ENCODE measurements at places on chromosomes 7 and 10.

DNA sequence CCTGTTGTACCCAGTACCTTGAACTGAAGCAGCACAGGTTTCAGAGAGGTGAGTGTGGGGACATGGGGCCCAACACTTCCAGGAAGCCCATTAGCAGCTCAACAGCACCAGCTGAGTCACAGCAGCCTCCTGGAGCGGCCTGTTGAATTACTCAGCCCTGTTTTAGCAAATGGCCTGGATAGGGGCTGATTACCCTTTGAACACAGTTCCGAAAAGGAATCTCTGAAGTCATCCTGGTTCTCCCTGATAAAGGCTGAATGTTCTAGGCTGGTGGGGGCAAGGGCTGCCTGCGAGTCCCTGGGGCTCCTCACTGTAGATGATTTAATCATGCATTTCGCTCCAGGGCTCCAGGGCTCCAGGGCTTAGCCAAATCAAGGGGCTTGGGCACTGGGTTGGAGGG, 287.5 kb downstream of the GRID1 start:
- DNase-seq, result no peak

DNA sequence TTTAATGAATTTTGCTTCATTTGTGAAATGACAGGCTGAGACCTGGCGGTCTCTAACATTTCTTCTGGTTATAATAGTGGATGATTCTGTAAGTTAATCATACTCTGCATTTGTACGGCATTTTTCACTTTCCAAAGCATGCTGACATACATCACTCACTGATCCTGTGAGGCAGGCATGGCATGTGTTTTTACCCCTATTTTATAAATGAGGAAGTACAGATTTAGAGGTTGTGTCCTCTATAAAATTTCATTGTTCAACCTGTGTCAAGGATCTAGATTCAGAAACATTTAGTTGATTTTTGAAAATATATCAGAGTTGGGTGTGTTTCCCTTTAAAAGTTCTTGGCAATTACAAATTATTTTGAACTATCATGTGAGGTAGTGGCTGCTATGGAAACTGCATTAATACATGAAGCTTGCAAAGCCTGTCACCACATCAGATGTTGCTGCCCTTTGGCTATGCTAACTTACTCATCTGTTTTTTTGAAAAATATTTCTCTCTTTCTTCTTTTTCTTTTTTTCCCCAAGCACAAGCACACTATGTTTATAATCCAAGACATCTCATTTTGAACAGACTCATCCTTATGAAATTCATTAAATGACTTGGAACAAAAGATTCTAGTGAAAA, 172.7 kb downstream of the GNAI1 start:
- no peak for DNase-seq

DNA sequence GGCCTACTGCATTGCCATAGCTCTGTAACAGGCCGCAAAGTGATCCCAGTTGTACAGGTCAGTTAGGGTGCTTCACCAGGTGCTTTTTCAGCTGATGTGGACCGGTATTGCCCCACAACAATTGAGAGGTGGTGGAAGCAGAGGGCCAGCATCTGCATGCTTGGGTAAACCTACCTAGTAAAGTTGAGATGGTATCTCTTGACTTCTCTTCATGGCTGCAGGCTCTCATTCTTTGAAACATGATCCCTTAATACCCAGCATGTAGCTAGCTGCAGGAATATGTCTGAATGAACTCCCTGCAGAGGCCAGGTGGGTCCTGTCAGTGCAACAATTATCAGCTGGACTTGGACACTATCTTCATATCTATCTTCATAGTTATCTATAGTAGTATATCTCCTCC, 60.7 kb upstream of the CCDC6 start:
- DNase-seq, result no peak

DNA sequence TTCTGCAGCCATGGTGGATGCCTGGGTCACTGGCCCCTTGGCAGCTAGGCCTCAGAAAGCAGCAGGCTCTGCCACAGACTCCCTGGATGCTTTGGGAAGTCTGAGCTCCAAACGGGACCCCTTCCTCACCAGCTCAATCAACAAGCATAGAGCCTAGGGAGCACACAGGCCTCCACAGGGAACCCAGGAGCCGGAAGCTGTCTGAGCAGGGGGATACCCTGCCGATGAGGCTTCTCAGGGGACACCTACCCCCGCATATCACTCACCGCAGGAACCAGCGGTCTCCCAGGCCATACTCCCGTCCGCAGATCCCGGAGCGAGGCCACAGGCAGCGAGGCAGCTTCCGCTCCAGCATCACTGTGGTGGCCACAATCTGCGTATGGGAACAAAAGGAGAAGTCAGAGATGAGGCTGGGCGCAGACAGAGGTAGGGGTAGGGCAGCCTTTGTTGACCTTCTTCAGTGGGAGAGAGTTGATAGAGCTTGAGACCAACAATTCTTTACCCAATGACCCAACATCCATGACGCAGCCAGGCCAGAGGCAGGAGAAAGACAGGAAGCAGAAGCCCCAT, 13.4 kb downstream of the TRPV6 start:
- DNase-seq, result no peak

- no peak for DNase-seq
Observed at GRCh38 chr10:132486539-132487121, 51.0 kb upstream of the INPP5A start.

- no peak for DNase-seq
Observed at GRCh38 chr7:3712841-3713240, 411.8 kb downstream of the SDK1 start.

DNA sequence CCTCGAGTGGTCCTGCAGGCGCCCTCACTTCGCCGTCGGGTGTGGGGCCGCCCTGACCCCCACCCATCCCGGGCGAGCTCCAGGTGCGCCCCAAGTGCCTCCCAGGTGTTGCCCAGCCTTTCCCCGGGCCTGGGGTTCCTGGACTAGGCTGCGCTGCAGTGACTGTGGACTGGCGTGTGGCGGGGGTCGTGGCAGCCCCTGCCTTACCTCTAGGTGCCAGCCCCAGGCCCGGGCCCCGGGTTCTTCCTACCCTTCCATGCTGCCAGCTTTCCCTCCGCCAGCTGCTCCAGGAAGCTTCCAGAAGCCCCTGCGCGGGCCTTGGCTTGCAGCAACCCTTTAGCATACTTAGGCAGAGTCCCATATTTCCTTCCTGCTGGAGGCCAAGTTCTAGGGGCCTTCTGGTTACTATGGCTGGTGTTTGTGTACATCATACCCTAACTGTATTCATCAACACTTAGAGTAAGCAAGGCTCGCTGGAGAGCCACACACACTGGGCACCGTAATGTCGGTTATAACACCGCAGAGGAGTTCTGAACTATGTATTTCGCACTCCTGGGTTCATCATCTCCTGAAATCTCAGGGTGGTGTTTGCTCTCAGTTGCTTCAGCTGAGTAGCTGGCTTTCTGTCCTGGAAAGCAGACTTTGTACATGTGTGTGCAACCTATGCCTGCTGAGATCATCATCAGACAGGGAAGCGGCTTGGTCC, 471 bp downstream of the MGMT start:
- peak; percentile 50 for DNase-seq

DNA sequence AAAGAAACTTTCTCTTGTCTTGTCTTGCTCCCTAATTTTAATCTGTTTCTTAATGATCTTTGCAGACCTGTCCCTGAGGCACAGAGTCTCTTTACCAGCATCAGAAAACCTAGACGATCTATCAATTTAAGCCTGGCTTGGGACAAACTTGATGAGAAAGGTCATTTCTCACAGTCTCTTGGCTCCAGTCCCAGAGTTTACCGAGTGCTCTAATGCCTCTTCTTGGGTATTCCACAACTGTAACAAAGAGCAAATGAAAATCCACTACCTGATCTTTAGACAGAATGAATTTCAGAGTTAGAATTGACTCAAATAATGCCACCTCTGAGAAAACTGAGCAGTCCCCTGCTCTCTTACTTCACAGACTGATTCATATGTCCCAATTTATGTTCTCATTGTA, 106.4 kb upstream of the DNAJB12 start:
- DNase-seq, result peak; percentile 24

GRCh38 chr10:109971634-109972033, 36.1 kb upstream of the ADD3 start:
- no peak for DNase-seq

DNA sequence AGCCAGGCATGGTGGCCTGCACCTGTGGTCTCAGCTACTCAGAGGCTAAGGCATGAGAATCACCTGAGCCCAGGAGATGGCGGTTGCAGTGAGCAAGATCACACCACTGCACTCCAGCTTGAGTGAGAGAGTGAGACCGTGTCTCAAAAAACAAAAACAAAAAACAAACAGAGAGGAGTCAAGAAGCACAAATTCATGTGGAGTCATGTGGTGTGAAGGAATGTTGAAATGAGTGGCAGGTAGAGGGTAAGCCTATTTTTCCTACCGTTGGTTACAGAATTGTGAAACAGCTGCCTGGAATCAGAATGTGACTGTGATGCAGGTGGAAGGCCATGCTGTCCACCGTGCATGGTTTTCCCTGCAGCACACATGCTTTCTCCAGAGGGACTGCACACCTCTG, 23.7 kb upstream of the NUB1 start:
- no peak for DNase-seq

DNA sequence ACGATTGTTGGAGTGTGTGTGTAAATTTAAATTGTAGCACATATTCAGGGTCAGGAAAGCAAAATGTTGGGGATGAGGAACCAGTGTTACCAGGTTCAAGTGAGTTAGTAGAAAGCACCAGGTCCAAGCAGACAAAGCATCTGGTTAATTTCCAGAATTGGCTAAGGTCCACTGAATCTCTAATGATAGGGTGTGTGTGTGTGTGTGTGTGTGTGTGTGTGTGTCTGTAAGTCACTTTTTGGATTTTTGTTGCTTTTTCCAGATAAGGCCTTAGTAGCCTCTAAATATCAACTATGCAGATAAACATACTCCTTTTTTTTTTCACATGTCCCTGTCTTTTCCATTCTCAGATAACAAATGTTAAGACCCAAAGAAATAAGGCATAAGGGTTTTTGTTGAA, 36.6 kb upstream of the FMC1 start:
- no peak for DNase-seq

DNA sequence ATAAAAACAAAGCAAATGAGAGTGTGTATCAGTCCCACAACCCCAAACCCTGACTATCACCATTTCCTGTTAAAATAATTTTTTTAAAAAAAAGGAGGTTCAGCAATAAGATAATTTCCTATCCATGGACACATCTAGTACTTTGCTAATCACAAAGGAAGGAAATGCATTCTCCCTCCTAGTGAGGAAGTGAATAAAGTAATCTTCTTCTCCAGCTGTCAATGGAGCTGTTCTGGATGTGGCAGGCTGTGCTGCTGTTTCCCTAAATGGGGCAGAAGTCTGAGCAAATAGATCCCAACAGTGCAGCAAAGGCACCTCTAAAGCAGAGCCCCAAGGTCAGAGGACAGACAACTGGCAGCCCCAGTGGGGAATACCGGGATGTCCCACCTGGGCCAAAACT, 540.0 kb downstream of the KCNMA1 start:
- DNase-seq, result no peak

- DNase-seq, result no peak
Observed at GRCh38 chr7:156836443-156836842, 56.5 kb downstream of the LMBR1 start.

GRCh38 chr10:102407425-102408130, 11.0 kb downstream of the PSD start:
- no peak for DNase-seq

DNA sequence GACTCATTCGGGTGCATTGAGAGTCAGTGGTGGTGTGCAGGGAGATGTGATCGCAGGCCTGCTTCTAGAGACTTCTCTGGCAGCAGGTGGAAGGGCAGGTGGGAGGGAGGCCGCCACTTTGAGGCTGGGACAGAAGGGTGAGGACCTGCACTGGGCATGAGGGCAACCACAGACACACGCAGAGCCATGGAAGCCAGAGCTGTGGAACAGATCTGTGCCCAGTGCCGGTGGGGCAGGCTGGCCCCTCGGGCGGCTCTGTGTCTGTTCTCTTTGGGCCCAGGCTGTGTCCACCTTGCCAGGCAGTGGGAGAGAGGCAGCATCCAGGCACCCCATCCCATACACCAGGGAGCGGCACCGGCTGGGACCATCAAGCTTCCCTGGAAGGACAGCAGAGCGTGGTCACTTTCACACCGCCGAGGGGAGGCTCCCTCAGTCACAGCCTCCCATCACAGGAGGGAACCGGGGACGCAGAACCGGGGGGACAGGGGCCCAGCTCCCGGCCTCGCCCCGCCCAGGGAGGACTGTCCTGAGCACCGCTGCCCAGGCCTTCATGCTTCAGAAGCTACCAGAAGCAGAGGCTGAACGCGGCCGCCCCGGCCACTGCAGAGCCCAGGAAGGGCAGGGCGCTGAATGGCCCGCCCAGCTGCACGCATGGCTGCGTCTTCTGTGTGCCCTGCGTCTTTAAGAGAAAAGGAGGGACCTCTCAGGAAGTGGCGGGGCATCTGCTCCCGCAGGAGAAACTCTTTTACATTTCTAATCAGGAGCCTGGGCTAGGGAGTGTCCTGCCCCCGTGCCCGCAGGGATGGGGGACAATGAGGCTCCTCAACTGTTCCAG, 32.1 kb downstream of the EN2 start:
- DNase-seq, result peak; percentile 62

GRCh38 chr7:24836084-24836483, 78.8 kb upstream of the GSDME start:
- no peak for DNase-seq

GRCh38 chr10:49749556-49750491, 12.3 kb downstream of the OGDHL start:
- no peak for DNase-seq

- no peak for DNase-seq
Observed at GRCh38 chr10:76354212-76354738, 922.9 kb downstream of the LRMDA start.

DNA sequence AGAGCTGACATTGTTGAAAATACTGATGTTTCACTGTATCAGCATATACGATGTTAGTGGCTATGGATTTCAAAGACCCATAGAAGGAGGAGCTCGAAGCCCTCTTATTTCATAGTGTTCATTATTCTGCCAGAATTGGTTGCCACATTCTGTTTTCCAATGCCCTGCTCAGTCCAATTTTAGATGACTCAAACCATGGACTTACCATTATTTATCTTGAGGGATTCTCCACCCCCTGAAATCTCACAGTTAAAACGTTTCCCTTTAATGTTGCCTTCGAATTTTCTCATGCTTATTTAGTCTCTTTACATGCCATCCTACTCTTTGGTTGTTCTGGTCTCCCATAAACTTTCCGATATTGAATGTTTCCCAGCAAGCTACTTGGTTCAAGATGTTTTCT, 264.5 kb downstream of the HDAC9 start:
- no peak for DNase-seq

- no peak for DNase-seq
Observed at GRCh38 chr10:90674461-90674860, 183.4 kb downstream of the HTR7 start.

DNA sequence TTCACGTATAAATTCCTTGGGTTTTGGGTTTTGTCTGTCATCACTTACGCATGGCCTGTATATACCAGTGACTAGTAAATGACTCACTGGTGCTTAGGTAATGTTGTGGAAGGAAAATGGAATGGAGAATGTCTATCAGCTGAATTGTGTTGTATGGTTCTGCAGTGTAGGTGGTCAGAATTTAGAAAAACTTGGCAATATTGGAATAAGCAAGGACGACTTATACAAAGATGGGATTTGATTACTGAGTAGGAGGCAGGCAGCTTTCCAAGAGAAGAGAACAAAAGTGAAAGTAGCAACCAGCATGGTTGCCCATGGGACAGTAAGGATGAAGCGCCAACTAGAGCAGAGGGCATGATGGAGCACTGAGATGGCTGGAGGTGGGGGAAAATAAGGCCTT, 168.6 kb upstream of the CSTF2T start:
- no peak for DNase-seq

Measured in cerebellar cortex (tissue), 1 donor.